Activated CD8-positive, alpha-beta memory T cell treated with anti-CD3 and anti-CD28 coated beads, Interleukin-2, amount 50 U/mL, for 48 hours (primary cell): ENCODE measurements at places on chromosomes 5 and 9.

DNA sequence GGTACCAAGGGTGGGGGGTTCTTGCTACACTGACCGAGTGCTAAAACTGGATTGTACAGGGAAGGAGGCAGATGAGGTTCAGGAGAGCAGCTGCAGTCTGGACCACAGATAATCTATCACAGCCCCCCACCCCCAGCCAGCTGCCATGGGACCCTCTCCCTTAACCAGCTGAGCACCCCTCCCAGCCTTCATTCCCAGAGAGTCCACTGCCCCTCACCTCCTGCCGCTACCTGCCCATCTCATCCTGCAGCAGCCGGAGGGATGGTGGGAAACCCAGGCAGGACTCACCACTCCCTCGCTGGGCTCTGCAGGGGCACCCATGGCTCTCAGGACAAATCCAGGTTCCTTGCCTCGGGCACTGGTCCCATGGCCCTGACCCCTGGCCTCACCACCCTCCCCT, 66.7 kb downstream of the MRPL36 start:
- peak; percentile 30 for DNase-seq

DNA sequence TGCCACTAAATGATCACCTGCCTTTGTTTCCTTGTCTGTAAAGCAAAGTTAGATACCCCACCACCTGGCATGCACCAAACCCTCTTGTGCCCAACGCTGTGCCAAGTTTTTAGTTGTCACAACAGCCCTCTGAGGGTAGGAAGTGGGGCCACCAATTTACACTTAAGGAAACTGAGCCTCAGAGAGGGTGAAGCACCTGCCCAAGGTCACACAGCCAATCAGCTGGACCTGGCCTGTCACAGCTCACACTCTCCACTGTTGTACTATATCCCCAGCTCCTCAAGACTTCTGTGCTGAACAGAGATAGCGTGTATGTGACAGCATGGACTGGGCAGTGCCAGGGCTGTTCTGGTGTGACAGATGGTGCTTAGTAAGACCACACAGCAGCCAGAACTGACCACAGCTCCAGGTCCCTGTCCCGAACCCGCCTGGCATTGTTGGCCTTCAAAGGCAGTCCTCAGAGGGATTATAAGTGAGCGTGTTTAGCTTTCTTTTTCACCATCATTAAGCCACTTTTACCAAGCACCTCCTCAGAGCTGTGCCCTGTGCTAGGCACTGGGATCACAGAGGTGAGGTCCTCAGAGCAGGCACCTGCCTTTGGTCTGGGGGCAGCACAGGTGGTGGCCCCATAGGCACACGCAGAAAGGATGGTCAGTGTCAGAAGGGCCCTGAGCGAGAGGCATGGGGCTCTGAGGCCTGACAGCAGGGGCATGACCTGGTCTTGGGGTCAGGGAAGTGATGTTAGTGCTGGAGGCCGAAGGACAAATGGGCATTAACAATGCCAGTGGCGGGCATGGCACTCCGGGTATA, 71.1 kb downstream of the COL27A1 start:
- no peak for DNase-seq

DNA sequence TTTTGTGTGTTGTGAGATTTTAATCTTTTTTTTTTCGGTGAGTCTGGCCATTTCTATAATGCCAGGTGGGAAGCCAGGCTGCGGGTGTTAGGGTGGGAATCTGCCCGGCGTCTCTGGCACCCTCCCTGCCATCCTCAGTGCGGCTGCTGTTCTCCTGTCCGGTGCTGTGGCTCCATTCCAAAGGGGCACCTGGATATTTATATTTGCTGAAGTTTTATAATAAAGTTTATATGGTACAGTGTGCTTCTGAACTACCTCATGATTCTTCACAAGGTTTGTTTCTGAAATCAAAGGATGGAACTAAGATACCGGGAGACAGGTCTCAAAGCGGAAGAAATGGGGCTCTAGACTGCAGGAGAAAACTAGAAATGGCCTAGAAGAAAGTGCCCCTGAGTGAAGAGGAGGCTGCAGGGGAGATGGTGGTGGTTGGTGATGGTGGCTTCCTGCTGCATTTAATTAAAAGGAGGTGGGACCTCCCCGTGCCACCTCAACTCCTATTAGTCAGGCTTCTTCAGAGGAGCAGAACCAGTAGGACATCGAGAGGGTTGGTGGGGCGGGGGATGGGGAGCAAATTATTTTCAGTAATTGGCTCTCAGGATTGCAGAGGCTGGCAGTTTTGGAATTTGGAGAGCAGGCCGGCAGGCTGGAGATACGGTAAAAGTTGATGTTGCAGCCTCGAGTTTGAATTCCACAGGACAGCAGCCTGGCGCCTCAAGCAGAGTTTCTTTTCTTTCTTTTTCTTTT, 102.2 kb upstream of the ICE1 start:
- DNase-seq, result no peak

DNA sequence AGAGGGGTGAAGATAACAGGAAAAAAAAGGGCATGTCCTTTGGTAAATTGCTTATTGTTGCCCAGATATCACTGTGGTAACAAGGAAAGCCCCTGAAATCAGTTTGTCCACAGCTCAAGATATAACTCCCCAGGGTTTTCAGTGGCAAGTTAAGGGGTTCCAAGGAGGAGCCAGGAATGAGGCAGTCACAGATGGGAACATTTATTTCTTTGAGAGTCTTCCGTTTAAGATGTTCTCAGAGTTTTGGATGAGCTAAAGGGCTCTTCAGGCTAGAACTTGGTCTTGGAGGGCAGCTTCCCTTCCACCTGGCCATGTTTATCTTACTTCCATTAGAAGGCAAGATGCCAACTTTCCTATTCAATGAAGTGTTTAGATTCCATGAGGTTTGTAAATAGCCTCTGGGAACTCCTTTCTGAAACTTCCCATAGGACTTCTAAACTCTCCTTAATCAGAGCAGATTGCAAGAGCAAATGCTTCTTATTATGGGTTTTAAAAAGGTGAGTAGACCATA, 277.6 kb upstream of the TNC start:
- no peak for DNase-seq

DNA sequence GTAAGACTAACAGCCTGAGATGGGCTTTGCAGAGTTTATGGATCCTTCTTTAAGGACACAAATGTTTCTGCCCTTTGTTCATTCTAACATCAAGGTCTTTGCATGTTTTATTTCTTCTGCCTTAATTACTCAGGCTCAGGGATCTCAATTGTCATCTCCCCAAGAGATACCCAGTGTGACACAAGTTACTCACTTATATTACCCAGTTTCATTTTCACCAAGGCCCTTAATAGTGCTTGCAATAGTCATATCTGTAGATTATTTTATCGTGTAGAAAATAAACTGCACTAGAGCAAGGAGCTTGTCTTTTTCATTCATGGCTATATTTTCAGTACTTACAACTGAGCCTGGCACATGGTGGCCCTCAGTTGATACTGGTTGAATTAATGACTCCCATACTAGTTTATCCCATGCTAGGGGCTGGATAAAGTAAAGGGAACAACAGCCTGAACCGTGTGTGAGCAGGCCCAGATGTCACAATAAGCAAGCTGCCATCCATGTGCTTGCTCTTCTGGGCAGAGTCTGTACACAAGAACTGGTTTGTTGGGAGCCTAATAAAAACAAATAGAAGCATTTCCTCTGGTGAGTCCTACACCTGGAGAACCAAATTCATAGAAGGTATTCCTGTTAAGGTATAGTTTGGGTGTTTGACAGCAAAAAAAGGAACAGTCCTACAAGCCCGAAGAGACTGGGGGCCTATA, 112.5 kb upstream of the CD180 start:
- no peak for DNase-seq

DNA sequence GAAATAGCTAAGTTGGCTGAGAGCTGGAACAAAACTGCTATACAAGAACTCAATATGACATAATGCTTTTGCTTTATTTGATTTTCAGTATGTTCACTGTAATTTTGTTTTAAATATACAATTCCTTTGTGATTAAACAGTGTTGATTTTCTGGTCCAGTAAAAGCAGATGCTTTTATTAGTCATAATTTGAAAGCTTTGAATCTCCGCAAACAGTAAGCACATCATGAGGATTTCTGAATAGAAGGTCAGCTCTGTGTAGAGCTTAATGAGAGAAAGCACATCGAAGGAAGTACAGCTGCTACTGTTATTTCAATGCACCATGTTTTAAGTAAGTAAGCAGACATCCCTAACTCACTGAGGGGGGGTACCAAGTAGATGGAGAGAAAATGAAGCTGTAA, 701.3 kb upstream of the ACO1 start:
- no peak for DNase-seq
